ENCODE measurements at places on chromosomes 1 and 21.

- DNase-seq = no peak
Measured at GRCh38 chr1:41485605-41486004, 1.1 kb upstream of the EDN2 start.

- DNase-seq = no peak
Measured at GRCh38 chr1:64505944-64506655, 36.2 kb downstream of the CACHD1 start.

DNA sequence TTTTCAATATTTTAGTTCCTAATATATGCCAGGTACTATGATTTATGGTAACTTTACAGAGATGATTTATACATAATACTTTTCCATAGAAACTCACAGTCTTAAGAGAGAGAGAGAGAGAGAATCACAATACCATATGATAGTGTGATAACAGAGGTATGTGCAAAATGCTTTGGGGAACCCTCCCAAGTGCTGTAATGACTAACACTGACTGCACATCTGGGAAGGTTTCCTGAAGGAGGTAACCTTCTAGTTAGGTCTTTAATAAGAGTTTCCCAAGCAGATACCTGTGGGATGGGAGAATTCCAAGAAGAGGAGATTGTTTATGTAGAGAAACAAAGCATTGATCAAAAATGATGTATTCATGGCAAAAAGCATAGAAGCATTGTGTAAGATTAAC, 34.6 kb upstream of the PIGC start:
- DNase-seq = no peak

DNA sequence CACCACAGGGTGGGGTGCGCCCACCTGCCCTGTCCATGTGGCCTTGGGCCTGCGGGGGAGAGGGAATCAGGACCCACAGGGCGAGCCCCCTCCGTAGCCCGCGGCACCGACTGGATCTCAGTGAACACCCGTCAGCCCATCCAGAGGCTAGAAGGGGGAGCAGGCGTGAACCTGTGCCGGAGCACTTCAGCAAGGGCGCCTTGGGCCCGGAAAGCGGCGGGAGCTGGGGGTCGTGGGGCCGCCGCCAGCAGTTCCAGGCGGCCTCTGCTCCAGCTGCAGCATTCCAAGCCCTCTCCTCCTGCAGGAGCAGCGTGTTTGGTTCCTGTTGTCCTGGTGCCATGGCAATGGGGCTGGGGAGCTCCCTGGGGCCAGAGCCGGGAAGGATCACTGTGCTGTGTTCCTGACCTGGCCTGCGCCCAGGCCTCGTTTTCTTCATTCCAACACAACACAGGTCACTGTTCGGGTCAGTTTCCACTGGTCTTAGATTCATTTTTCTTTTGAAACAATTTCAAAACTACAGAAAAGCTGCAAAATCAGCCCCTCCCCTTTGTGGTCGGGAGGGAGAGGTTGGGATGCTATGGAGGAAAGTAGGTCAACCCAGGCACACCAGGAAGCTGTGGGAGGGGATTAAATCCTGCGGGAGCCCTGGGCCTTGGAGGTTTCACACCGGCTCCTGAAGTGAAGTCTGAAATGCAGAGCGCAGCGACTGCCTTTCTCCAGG, 18.8 kb downstream of the SLX9 start:
- no peak for DNase-seq

- DNase-seq = no peak
Measured at GRCh38 chr1:178341261-178341956, 155.4 kb downstream of the CLEC20A start.

GRCh38 chr21:35616090-35616489, 444.2 kb downstream of the SETD4 start:
- no peak for DNase-seq

DNA sequence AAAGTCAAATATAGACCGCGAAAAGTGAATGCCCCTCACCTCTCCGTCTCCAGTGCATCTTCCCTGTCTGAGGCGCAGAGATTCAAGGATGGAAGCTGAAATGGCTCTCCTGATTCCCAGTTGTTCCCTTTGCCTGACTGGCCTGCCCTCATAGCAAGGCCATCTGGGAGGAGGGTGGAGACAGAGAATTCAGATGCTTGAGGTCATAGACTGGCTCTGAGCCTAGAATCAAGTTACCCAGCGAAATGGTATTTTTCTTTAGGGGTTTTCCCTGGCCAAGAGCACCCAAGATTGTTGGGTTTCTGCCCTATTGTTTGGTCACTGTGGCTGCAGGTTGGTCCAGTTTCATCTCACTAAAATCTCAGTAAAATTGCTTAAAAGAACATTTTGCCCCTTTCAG, 7.2 kb downstream of the METTL13 start:
- DNase-seq = no peak

- DNase-seq = no peak
Measured at GRCh38 chr1:66119148-66119547, 326.5 kb downstream of the PDE4B start.

DNA sequence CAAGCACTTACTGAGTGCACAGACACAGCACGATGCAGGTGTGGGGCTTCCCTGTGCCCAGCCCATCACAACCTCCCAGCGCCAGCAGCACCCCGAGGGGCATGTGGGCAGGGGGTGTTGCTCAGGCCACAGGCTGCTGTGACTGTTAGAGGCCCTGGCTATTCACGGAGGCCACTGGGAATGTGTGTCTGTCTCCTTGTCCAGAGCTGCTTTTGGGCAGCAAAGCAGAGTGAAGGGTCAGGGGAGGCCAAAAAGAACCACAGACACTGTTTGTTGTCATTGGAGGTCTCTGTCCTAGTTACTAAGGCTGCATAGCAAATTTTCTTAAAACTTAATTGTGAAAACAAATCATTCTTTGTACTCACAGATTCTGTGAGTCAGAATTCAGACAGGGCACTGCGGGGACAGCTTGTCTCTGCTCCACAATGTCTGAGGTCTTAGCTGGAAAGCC, 49.6 kb downstream of the TNFRSF8 start:
- DNase-seq = no peak

GRCh38 chr1:227869851-227870305, 54.4 kb downstream of the PRSS38 start:
- DNase-seq = no peak

DNA sequence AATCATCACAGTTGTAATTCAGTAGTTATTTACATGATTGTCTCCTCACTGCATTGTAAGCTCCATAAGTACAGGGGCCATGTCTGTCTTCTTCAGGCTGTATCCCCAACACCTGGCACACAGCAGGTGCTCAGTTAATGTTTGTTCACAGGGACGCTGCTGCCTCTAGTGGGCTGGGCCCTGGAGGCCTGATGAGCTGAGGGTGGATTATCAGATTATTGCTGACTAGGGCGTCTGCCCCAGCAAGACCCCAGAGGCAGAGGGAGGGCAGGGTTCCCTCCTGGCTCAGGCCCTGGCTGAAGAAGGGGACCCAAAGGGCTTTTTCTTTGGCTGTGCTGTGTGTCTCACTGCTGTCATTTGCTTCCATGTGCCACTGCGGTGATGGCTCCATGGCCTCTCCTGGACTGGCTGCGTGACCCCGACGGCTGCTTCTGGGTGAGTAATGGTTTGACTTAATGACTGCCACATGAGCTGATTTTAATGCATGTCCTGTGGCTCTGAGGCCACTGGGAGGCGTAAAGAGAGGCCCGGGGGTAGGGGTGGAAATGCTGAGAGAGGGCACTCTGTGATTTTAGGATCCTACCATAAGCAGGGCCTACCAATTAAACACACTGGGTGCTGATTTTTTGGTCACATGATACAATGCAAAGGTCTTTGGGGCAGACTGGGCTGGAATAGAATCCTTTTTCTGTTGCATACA, 20.8 kb upstream of the EPB41 start:
- no peak for DNase-seq

DNA sequence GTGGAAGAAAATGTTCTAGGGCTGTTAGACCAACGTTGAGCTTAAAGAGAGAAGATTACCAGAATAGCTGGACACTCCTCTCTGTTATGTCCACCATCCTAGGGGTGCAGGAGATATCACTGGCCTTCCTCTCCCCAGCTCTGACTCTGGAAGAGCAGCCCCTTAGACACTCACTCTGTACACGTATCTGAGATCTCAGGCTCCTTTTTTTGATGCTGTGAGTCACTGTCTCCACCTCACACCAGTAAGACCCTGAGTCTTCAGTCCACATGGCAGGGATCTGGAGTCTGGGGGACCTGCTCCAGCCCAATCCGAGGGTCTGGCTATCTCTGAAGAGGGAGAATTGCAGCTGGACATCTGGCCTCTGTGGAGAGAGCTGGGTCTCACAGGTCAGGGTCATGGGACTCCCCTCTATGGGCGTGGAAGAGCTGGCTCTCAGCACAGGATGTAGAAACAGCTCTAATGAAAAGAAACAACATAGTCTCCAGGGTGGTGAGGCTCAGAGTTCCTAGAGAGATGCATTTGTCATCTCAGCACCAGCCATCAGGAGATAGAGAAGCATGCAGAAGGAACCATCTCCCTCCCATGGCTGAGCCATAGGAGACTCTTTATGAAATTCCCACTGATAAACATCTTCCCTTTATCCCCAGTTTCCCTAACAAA, 3.5 kb downstream of the FCRL3 start:
- DNase-seq = no peak

DNA sequence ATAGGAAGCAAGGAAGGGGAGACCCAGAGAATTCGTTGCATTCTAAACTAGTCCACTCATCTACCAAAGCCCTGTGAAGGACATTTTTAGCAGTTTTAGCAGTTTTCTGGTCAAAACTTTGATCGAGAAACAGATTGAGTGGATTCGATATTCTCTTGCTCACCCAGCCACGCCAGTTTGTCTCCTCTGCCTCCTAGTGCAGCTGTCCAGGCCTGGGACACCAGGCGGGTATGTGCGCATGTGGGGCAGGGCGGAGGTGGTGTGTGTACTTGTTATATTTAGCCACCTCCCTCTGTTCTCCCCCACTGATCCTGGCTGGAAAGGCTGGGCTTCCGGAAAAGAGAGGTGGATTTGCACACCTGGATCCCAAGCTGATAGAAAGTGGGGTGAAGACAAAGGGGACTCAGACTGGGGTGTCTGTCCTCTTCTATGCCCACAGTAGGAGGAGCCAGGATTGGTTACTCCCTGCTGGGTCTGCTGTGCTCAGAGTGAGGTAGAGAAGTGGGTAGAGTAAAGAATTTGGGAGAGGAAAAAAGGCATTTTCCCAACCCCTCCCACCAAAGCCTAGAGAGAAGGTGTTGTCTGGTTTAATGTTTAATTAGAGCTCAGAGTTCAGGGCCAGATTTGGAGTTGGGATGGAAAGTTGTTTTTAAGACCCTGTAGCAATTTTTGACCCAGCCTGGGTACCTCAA, 3.8 kb downstream of the LMNA start:
- DNase-seq = no peak

- DNase-seq = no peak
Measured at GRCh38 chr1:226684026-226684425, 55.1 kb downstream of the ITPKB start.

DNA sequence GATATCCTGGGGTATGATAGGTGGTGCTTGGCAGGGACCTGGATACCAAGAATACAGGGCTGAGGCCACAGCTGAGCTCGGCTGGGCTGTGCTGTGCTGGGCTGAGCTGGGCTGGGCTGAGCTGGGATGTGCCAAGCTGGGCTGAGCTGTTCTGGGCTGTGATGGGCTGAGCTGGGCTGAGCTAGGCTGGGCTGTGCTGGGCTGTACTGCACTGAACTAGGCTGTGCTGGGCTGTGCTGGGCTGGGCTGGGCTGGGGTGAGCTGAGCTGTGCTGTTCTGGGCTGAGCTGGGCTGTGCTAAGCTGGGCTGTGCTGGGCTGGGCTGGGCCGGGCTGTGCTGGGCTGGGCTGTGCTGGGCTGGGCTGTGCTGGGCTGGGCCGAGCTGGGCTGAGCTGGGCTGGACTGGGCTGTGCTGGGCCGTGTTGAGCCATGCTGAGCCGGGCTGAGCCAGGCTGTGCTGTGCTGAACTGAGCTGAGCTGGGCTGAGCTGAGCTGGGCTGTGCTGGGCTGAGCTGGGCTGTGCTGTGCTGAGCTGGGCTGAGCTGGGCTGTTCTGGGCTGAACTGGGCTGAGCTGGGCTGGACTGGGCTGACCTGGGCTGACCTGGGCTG, 94.7 kb upstream of the ACTRT2 start:
- no peak for DNase-seq

DNA sequence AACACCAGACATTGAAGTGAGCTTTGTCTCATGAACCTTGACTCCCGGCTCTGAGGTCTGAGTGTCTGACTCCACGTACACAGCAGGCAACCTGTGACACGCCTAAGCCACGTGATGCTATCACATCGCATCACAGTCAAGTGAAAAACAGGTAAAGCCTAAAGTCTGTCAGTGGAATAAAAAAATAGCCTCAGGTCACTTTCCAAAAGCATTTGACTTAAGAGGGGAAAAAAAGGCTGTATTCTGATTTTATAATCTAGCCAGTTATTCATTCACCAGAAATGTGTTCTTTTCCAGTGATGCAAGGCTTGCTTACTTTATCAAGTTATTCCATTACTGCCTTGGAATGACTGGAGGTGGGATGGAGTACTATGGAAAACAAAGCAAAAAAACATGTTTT, 163.2 kb upstream of the HMCN1 start:
- DNase-seq = no peak

- no peak for DNase-seq
Measured at GRCh38 chr1:56436912-56437417, 142.4 kb downstream of the PLPP3 start.

- DNase-seq = no peak
Measured at GRCh38 chr1:22921452-22922126, 51.1 kb downstream of the LACTBL1 start.

DNA sequence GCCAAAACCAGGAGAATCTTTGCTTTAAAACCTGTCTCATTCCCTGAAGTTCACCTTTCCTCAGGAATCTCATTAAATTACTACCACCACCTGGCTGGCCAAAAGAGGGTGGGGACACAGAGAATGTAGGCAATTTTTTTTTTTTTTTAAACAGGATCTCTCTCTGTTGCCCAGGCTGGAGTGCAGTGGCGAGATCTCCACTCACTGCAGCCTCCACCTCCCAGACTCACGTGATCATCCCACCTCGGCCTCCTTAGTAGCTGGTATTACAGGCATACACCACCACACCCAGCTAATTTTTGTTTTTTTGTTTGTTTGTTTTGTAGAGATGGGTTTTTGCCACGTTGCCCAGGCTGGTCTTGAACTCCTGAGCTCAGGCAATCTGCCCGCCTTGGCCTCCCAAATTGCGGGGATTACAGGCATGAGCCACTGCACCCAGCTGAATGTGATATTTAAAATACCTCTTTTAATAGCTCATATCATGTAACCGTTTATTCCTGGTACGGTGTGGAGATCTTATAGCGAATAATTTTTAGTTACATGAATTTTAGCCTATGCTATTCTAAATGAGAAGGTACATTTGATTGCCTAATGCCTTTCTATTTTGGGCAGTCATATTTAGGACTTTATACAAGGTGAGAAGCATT, 84.5 kb downstream of the POU2F1 start:
- no peak for DNase-seq

DNA sequence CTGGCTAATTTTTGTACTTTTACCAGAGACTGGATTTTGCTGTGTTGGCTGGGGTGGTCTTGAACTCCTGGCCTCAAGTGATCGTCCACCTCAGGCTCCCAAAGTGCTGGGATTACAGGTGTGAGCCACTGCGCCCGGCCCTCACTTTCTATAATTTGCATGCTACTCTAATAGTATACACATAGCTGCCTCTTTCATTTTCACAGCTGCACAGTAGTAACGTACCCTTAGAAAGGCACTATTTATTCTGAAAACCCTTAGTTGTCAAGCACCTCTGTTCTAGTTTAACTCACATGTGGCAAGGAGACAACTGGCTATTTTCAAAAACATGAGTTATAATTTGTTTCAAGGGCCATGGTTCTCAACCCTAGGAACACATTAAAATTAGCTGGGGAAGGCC, 17.2 kb downstream of the TPM3 start:
- no peak for DNase-seq

GRCh38 chr21:33664135-33664534, 21.8 kb downstream of the ITSN1 start:
- no peak for DNase-seq

GRCh38 chr21:45060089-45060488, 14.3 kb upstream of the ADARB1 start:
- DNase-seq = no peak
